HepG2 (cell line): ENCODE measurements at places on chromosomes 16 and 17.

DNA sequence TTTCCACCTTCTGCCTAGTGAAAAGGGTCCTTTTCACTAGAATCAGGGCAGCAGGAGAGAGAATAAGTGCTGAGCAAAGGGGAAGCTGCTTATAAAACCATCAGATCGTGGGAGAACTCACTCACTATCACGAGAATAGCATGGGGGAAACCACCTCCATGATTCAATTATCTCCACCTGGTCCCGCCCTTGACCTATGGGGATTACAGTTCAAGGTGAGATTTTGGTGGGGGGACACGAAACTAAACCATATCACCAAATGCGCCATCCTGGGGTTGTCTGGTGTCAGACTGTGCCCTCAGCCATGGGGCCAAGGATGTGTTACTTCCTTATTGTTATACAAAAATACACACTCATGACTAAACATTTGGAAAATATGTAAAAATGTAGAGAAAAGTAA is 10.4 kb upstream of the KATNB1 start:
- no peak for DNase-seq

DNA sequence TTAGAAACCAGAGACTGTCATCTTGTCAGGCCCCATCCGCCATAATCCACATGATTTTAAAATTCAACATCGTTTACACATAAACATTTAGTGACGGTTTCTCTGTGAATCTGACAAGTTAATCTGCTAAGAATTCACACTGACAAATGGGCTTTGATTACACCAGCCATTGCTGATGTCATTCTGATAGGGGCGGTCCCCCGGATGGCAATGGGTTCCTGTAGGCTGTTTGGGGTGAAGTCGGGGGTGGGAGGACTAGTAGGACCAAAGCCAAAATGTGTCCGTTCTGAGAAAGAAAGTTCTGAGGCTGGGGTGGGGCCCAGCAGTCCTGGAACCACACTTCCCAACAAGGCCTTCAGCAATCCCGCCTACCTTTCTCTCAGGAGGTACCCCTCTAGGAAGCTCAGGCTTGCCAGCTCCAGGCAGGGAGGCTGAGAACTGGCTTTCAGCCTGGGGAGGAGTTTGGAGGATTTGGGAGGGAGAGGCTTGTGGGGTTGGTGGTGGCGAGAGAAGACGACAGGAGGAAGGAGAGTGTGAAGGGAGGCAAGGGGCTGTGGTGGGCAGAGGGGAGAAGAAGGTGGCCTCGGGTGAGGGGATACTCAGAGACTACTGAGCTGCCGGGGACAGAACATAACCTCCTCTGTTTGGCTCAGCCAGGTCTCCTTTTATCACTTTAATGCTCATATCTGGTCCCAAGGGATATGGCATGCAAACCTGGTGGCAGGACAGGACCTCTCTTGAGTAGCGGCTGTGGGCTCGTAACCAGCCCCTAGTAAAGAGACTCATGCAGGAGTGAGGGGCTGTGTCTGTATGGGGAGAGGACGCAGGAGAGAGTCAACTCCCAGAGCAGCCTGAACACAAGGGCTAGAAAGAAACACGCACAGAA is 8.6 kb downstream of the HIC1 start:
- DNase-seq: no peak

DNA sequence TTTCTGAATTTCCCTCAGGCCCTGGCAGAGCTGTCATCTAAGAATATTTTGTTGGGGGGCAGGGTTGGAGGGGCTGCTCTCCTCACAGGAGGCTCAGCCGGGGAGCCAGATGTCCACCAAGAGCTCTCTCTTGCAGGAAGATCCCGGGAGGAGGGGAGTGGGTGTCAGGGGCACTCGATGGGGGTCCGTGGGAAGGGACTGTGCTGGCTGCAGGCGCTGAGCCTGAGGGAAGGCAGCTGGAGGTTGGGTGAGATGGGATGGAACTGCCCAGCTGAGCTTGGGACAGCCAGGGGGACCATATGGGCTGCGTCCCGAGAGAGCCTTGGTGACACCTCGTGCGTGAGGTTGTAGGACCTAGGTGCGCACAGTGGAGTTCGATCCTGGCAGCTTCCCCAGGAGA is 111.2 kb upstream of the GSE1 start:
- no peak for DNase-seq

DNA sequence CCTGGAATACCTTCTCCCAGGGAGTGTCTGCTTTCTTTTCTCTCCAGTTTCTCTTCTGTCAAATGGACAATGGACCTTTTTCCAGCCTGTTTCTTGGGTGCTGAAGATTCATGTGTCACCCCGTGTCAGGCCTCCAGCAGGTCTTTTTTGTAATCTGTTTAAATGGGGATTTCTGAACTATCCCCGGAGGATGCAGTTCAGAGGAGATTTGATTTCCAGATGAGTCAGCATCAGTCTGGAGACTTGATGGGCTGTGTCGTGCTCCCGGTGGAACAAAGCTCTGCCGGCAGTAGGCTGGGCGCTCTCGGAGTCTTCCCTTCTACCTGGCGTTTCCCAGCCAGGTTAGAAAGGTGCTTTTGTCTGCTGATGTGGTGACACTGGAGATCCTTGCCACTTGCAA is 440.6 kb downstream of the HS3ST3B1 start:
- no peak for DNase-seq

DNA sequence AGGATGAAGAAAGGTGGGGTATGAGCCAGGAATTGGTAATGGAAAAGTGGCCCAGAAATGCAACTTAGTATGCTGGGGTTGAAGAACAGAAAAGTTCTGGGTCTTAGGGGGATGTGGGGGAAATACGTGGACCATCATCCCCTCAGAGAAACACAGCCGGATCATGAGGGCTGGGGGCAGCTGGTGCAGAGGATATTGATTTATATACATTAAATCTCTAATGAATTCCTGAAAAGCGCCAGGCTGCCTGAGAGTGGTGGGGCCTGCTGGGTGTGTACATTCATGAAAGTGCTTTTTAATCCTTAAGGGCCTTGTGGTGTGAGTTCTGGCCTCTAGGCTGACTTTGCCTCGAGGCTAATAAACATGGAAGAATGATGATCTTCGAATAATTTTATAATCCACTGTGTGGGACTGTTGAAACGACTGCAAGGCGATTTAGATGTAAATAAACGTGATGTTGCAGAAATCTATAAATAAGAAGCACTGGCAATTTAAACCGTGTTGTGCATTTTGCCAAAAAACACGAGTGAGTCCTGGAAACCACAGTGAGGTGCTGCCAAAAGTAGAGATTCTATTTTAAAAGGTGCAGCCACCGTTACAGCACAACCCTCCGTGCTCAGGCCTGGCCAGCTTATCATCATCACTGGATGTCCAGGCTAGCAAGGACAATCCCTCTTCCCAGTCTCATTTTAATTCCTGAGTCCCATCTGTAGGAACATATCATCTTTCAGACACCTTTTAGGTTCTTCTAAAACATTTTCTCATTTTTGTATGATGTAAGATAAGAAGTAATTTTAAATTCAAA is 32.1 kb downstream of the PRKAR1A start:
- DNase-seq: no peak

DNA sequence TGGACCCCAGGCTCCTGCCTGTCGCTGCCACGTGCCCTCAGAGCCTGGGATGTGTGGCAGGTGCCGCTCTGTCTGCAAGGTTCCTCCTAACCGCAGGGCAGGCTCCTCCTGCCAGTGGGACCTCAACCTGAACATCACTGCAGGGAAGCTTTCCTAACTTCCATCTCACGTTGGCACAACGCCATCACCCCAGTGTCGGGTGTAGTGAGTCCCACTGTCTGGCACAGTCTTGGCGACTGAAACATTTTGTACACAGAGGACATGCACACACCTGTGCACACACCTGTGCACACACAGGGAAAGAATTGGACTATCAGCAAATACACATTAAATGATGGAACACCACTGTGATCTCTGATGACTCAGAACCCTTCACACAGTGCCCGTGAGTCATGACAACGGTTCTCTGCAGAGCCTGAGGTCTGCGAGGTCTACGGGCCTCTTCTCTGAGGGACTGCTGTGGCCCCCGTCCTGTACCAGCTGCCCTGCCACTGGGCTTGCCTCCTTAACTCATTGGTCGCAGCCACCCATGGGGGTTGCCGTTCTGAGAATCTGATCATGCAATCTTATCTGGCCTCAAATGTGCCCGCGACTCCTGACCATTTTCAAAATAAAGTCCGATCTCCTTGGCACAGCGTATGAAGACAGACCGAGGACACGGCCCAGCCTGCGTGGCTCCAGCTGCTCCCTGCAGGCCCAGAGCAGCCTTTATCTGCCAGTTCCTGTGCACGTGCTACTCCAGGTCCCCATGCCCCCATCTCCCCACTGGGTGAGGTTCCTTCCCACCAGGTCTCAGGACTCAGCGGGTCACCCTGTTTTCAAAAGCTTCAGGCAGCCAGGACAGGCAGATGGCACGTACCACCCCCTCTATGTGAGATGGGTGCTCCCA is 7.6 kb downstream of the CCDC57 start:
- no peak for DNase-seq

DNA sequence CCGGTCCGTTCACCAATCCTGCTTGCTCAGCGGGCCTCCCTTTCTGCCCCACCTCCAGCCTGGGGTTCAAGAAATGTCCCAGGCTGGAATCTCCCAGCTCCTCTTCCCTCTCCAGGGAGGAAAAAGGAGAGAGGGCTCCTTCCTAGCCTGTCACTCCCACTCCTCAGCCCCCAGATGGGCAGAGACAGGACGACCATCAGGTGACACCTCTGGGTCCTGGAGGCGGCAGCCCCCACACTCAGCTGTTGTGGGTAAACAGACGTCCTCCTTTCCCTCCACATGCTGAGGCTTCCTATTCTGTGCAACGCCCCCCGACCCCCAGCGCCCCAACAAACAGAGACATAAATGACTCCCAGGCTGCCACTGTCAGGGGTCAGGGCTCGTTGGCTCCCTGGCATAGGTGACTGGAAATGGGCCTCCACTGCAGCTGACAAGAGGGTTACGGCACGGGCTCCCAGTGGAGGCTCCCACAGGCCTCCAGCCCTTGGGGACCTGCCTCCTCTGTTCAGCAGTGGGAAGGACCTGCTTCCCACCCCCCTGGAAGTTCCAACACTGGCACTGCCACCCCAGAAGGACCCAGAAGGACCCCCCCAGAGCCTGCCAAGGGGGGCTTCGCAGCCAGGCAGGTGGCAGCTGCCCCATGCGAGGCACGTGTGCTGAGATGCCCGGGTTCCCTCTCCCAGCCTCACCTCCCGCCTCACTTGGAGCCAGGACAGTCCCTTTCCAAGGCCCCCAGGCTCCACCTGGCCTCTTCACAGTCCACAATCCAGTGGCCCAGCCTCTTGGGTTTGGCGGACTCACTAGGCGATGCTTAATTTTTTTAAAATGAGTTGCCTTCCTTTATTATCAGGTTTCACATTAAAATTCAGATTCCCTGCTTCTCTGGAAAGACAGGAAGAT is 232.3 kb downstream of the KATNIP start:
- no peak for DNase-seq
